Stimulated activated naive CD8-positive, alpha-beta T cell treated with anti-CD3 and anti-CD28 coated beads, Interleukin-15, Interleukin-2, amounts not matched to agents 100 U/mL and 50 U/mL, for 24 hours (primary cell): ENCODE measurements at places on chromosomes 16 and 17.

- DNase-seq = no peak
Measured at GRCh38 chr17:7897773-7898172, 9.2 kb downstream of the CHD3 start.

DNA sequence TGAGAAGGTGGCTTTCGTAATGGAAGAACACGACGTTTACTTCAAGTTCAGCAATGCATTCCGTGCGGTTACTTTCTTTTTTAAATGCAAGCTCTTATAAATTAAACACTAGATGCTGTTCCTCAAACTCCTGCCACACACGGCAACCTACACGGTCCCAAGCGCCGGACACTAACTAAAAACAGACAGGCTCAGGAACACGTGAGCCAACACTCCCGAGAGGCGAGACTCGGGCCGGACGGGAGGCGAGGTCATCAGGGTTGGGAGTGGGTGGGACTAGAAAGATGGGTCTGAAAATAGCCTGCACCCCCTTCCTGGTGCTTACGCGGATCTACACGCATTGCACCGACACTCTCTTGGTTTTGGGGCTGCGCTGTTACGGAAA lies 6.4 kb downstream of the CLCN7 start:
- DNase-seq = no peak

GRCh38 chr17:55734128-55734781 lies 11.6 kb upstream of the TMEM100 start:
- DNase-seq = no peak

DNA sequence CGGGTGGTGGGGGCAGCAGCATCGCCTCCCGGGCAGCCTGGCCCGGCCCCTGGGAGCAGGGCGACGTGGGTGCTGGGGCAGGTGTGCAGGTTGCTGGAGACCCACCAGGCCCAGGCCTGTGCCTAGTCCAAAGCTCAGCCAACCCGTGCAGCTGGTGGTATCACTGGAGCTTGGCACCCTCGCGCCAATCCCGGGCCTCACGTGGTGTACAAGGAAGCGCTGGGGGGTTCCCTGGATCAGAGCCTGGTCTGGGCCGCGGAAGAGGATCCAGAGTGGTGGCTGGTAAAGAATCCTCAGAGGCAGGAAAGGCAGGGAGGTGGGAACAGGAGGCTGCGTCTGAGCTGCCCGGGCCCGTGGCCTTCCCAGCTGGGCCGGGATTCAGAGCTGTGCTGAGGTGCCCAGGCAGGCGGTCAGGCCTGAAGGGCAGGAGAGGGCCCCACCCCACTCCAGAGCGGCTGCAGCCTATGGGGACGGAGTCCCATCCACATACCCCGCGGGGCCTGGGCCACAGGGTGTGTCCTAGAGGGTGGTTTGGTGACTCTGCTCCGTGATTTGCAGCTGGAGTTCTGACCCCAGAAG lies 36.2 kb downstream of the ZFPM1 start:
- no peak for DNase-seq

- DNase-seq = no peak
Measured at GRCh38 chr17:68768804-68769203, 167.6 kb upstream of the FAM20A start.
